RCC 7860 (cell line): ENCODE measurements at places on chromosomes 16 and 17.
A peak's percentile ranks its signal among the peaks of the same experiment; 100 is the strongest.

- peak; percentile 30 for DNase-seq
Measured at GRCh38 chr17:49361129-49361901, 735 bp downstream of the ZNF652 start.

GRCh38 chr16:85736921-85737320 is 14.0 kb downstream of the C16orf74 start:
- no peak for DNase-seq

DNA sequence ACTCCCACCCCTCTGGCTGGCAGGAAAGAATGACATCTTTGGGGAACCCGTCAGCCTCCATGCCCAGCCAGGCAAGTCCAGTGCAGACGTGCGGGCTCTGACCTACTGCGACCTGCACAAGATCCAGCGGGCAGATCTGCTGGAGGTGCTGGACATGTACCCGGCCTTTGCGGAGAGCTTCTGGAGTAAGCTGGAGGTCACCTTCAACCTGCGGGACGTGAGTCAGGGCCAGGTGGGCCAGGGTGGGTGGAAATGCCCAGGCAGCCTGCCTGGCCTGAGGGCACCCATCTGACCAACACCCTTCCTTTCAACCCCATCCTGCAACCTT is 8.1 kb upstream of the DCAF7 start:
- no peak for DNase-seq

DNA sequence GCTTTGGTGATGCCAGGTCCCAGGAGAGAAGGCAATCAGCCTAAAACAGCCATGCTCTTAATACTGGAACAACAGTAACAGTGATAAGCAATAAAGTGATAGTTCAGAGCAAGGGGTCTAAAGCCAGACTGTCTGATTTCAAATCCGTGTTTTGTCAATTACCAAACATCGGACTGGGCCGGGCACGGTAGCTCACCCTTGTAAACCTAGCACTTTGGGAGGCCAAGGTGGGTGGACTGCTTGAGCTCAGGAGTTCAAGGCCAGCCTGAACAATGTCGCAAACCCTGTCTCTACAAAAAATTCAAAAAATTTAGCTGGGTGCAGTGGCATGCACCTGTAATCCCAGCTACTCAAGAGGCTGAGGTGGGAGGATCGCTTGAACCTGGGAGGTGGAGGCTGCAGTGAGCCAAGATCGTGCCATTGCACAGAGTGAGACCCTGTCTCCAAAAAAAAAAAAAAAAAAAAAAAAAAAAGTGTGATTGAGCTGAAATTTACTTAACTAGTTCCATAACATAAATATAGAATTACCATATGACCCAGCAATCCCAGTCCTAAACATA is 5.1 kb downstream of the COPRS start:
- no peak for DNase-seq

DNA sequence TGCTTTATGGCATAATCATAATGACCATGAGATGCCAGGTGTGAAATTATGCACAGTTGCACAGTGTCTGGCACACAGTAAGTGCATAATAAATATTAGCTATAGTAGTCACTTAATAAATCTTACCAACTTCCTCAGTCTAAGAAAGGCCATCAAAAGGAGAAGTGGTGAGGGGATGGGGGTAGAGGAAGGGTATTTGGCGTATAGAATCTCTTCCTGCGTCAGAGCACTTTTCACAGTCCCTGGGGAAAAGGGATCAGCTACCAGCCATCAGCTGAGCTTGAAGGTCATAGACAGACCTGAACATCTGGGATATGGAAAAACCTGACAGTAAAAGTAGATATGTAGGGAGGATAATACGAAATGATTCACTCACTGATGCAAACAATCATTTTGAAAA is 5.8 kb downstream of the CRHR1 start:
- no peak for DNase-seq

- DNase-seq, result no peak
Measured at GRCh38 chr16:57384248-57385070, 12.2 kb downstream of the CX3CL1 start.
